ENCODE measurements at places on chromosomes 1 and 21. TPM values are rescaled to one million over a fixed set of nuclear protein-coding genes. Genes with fewer than 3 reads are reported as not detected.

Gene HP1BP3
- total RNA-seq = 243 TPM

Gene NBPF6
- total RNA-seq = not detected

Gene C1QTNF12
- total RNA-seq = not detected

Gene VANGL2
- 2.0 TPM for total RNA-seq

Gene PIGK
- 64.7 TPM for total RNA-seq

Gene KRTAP10-8
- not detected for total RNA-seq

Gene CELA2B
- total RNA-seq = not detected

Gene KPRP
- total RNA-seq = not detected

Gene MRPL24
- total RNA-seq = 180 TPM

Gene PODN
- not detected for total RNA-seq

Gene CGN
- 2.7 TPM for total RNA-seq

Gene EPHX1
- 21.8 TPM for total RNA-seq

Gene RAB4A
- 41.1 TPM for total RNA-seq

Gene C1orf53
- 3.0 TPM for total RNA-seq

Gene FTCD
- not detected for total RNA-seq

Gene MCOLN3
- 1.9 TPM for total RNA-seq

Gene AKIRIN1
- 93.9 TPM for total RNA-seq

Gene RGS8
- total RNA-seq = not detected

Gene S100B
- 374 TPM for total RNA-seq

Gene PCAT6
- not detected for total RNA-seq

Gene LCE3D
- total RNA-seq = not detected

Gene DISC1
- 4.8 TPM for total RNA-seq

Gene SLC16A4
- 93.8 TPM for total RNA-seq

Gene CYP4A22
- not detected for total RNA-seq

Gene PIGR
- total RNA-seq = not detected

Gene CD55
- total RNA-seq = 53.3 TPM

Gene PROX1
- 0.13 TPM for total RNA-seq

Gene LAMB3
- 2.0 TPM for total RNA-seq

Gene SCYL3
- 5.5 TPM for total RNA-seq

Measured in SK-MEL-5 (cell line).